ENCODE measurements at places on chromosomes 5 and 9.

DNA sequence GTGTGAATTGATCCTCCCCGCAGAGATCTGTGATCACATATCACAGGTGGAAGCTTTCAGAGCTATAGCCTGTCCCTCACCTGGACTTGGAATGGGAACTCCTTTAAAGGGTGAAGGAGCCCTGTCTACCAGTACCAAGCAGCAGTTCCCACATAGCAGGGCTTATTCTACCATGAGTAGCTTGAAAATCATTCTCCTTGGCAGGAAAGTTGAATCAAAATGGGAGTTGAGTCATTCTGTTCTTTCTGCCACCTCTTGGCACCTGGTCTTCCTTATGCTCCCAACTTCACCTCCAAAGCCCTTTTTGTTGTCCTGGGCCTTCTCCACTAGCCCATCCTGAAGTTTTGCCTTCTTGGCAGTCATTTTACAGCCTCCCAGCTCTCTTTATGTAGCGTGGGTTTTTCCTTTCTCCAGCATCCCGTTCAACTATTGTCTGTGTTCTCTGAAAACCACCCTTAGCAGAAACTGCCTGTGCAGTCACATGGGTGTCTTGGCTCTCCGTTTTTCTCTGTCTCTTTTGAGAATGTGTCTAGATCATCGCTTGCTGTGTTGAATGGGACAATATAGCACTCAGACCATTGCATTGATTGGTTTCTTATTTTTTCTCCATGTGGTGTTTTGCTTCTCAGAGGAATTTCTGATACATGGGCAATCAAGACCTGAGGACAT lies 222.2 kb downstream of the AOPEP start:
- no peak for DNase-seq

GRCh38 chr5:93277051-93277450 lies 304.0 kb downstream of the NR2F1-AS1 start:
- no peak for DNase-seq

DNA sequence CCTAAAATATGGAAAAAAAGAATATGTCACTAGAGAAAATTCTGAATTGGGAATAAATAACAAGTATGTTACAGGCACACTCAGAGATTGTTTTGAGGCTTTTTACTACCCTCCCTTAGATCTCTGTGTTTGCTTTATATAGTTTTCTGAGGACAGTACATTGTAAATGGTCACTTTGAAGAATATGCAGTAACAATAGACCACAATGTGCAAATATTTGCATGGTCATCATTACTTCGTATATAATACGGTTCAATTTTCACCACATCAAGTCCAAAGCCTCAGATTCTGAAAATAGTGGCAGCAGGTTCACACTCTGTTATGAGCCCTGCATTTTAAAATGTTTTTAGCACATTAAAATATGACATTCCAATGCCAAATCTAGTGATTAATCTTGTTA lies 238.6 kb downstream of the ADAMTS6 start:
- DNase-seq: no peak

DNA sequence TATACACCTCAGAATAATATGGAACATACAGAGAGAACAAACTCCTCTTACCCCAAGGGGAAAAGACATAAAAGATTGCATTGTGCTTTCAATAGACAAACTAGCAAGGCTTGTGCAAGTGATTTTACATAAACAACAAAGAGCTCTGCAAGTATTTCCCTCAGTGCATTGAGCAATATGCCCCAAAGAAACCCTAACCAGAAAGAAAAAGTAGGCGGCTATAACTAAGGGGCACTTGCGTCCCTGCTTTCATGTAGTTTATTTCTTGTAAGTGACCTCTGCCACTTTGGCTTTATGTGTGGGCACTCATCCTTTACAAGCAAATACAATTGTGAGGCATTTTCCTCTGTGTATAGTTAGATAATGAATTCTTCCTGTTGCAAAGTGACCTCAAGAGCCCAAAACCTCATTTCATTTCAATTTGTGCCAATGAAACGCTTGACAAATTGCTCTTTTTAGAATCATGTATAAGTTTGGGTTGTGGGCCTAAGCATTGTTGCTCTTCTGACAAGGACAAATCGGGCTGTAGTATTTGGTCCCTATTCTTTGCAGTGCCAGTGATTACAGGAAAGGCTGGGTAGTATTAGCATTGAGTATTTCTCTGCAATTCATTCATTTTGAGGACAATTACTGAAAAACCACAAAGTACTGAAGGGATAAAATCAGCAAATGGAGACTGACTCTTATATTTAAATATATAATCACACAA lies 282.2 kb downstream of the DTWD2 start:
- DNase-seq: no peak

GRCh38 chr5:6243706-6244338 lies 134.5 kb downstream of the MED10 start:
- DNase-seq: no peak

DNA sequence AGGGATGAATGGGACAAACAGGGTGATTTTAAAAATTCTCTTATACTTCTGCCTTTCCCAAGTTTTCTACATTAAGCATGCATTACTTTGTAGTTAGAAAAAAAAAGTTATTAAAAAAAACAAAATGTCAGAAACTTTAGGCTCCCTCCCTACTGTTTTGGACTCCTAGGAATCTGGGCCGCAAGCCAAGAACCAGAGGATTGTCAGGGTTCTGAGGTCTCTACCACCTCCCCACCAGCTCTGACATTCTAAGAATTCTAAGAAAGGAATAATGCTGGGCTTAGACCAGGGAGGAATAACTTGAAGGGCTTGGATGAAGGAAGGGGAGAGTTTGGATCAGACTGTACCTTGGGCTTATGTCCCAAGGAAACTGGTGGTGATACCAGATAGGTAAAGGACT lies 1.1 kb upstream of the ARHGEF39 start:
- no peak for DNase-seq

DNA sequence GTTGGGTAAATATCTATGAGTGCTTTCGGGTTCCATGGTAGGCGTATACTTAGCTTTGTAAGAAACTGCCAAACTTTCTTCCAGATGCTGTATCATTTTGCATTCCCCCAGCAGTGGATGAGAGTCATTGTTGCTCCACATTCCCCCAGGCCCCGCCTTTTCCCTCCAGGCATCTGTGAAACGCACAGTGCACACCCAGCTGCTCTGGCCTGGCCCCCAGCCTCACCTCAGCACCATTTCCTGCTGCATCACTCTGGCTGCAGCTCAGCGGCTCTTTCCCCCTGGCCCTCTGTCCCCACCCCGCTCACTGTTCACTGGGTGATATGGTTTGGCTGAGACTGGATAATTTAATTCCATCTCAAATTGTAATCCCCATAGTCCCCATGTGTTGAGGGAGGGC lies 76.6 kb upstream of the SPTLC1 start:
- DNase-seq: peak; percentile 56

DNA sequence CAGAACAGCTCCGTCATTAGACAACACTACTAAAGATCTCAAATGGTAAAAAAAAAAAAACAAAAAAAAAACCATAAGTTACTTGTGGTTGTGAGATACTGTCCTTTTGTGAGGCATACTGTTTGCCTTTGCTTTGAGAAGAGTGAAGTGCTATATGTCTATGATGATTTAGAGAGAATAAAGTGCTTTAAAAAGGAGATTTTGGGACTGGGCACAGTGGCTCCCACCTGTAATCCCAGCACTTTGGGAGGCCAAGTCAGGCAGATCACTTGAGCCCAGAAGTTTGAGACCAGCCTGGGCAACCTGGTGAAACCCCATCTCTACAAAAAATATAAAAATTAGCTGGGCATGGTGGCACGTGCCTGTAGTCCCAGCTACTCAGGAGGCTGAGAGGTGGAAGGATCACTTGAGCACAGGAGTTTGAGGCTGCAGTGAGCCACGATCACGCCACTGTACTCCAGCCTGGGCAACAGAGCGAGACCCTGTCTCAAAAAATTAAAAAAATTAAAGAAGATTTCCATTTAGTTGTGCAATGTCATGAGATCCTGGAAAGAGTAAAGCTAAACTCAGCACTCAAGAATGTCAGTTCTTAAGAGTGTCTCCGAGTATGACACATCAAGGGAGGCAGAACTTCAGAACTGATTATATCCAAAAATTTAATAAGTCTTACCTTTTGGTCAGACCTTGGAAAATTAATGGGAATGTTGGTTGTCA lies 87.3 kb downstream of the PRDM6 start:
- DNase-seq: no peak

- DNase-seq: no peak
Measured at GRCh38 chr5:135026645-135027265, 7.3 kb downstream of the PITX1 start.

DNA sequence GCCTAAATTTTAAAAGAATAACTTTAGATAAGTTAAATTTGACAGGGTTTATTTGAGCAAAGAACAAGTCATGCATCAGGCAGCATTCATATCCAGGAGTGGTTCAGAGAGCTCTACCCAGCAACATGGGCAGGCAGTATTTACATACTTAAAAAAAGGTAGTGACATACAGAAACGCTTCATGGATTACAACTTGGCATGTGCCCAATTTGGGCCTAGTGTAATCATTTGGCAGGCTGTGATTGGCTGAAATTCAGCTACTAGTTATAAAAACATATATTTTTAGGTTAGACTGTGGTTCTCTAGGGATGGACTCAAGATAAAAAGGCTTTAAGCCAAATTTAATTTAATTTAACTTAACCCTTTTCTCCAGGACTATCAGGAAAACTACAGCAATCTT lies 374.0 kb upstream of the ADAMTS16 start:
- no peak for DNase-seq

DNA sequence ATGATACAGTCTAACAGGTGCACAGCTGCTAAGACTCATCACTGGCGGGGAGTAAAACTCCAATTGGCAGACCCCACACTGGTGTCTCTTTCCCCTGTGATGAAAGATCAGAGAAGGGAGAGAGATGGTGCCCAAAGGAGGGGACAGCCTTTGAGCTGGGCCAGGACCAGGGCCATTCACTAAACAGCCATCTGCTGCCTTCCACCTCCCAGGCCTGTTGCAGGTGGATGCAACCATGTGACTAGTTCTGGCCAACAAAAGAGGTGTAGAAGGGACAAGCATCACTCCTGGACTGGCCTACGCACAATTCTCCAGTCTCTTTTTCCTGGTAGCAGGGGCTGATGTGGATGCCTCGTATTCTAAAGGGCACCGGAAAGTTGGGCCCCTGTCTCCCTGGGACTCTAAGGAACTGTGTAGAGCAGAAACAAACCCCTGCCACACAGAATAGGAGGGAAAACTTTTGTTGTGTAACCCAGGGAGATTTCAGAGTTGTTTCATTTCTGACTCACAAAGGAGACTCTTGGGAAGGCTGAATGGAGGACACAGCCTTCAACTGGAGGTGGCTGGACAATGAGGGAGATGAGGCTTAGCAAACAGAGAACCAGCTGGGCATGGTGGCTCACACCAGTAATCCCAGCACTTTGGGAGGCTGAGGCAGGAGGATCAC lies 26.9 kb downstream of the TNIP1 start:
- no peak for DNase-seq

DNA sequence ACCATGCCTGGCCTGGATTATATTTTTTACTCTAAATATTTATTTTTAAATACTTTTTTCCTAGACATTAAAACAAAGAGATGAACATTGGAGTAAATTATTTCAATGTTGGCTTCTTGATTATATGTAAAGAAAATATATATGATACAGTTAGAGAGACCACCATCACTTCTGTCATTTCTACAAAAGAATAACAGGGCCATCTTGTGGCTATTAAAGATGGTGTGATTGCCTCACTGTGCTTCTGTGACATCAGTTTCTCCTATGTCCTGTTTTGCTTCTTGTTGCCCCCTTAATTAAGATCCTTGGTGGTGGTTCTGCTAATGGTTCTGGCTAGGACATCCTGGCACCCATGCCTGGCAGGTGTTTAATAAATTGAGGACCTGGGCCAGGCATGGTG lies 32.9 kb downstream of the NDFIP1 start:
- DNase-seq: no peak

- DNase-seq: no peak
Measured at GRCh38 chr5:89686081-89686765, 723.3 kb downstream of the CETN3 start.

- no peak for DNase-seq
Measured at GRCh38 chr5:105982526-105982925, 1688.2 kb downstream of the EFNA5 start.

GRCh38 chr5:177412603-177413233 lies 3.4 kb upstream of the F12 start:
- DNase-seq: no peak

GRCh38 chr5:92508271-92508670 lies 1072.7 kb downstream of the NR2F1-AS1 start:
- DNase-seq: no peak
